ENCODE measurements at places on chromosomes 5 and 9. TPM values are rescaled to one million over a fixed set of nuclear protein-coding genes. Genes with fewer than 3 reads are reported as not detected.

DOCK2 gene
- 0.41 TPM for total RNA-seq

ACTL7A gene
- not detected for total RNA-seq

CRHBP gene
- not detected for total RNA-seq

DNA sequence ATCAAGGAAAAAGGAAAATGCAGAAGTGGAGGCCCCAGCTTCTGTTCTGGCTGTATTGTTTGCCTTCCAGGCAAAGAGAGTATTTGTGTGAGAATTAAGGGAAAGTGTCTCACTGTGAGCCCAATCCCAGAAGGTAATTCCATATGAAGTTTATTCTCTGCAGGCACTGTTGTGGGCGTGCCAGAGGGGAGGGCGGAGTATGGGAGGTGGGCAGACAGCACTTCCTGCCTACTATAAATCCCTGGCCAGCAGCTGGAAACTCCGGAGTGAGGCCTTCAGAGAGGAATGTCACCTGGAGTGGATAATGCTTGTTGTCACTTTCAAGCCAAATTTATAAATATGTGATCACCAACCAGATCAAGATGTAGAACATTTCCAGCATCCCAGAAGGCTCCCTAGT, 209.5 kb downstream of the ARHGAP26 start:
- DNase-seq = no peak

GRCh38 chr5:132233811-132234683, 6.4 kb upstream of the P4HA2 start:
- DNase-seq = no peak
